ENCODE measurements at places on chromosomes 6 and 20.

DNA sequence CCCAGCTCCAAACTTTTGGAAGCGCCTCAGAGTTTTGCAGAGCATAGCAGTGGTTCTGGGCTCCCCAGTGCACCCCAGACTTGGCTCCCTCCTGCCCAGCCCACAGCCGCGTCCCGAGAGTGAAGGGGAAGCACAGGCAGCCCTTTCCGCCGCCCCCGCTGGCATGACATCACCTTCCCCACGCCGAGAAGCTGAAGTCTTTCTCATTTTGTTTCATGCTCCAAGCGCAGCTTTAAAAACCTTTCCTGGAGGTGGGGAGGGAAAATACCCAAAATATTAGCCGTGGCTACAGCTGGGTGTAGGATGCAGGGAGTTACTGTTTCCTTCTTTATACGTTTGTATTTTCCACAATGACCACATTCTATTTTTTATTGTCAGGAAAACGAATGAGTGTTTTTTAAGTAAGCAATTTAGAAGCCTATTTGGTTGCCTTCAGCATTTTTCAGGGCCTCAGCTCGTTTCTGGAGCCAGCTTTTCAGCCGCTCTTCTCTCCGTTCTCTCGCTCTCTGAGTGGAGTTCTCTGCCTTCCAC is 72.9 kb downstream of the SNX5 start:
- DNase-seq = peak; percentile 83

- peak; percentile 76 for DNase-seq
Measured at GRCh38 chr6:155171109-155171746, 92.6 kb upstream of the CLDN20 start.

DNA sequence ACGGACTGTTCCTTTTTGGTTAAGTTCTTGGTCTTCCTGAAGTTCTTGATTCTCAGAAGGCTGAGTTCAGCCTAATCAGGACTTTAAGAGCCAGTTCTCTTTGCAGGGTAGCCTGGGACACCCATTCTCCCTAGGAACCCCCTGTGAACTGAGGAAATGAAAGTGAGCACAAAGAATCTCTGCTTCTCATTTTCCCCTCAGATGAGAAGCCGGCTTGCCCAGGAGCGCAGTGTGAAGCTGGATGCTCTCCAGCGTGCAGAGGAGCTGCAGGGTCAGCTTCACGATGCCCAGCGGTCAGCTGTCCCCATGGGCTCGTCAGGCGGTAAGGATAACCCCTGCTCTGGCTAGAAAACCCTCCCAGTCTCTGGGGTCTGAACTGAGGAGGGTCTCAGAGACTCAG is 34.0 kb downstream of the CD164 start:
- no peak for DNase-seq

- no peak for DNase-seq
Measured at GRCh38 chr20:40343390-40343789, 345.6 kb downstream of the MAFB start.

- no peak for DNase-seq
Measured at GRCh38 chr6:14500809-14501208, 383.2 kb downstream of the CD83 start.

DNA sequence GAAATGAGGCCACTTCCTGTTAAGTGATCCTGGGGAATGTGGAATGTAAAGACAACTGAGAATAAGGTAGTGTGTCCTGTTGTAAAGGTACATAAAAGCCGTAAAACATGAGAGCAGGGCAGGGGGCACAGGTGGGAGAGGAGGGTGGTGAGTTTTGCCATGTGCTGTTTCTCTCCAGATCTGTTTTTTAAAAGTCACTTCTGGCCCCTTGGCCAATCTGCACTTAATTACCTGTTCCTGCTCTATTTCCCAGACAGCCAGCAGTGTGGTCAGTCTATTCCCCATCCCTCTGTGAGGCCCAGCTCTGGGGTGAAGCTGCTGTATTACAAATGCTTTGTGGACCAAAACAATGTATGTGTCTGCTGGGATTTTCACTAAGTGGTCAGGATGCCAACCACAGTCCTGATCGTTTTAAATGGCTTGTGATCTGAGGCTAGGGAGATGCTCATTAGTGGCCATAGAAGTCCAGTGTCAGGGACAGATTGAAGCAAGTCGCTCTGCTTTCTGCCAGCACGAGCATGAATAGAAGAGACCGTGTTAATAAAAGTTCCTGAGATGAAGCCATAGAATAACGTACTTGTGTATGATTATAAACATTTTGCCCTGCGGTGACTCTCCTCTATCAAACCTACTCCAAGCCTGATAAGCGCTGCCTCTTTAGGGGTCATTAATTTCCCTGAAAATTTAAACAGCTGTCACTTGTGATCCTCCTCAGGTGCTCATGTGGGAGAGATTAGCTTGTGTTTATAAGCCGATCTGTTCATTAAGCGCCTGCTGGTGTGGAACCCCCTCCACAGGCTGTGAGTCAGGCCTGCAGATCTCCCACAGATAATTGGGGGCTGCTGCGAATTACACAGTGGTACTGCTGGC is 111.8 kb upstream of the CENPW start:
- DNase-seq = no peak

DNA sequence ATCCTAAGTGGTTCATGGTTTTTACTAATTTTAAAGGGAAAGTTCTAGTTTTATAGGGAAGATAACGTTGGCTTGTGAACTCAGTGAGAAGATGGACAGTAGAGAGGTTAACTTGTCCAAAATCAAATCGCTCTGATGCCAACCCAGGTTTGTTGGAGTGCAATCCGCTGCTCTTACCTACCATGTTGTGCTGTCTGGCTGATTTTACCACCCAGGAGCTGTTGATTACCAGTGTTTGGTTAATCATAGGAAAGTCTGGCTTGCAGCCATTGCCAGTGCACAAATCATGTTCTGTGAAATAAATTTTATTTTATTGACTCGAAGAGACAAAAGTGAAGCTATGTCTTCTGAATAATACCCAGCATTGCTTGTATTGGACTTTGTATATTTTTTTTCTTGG is 92.4 kb downstream of the PLCB4 start:
- no peak for DNase-seq

GRCh38 chr6:4084444-4085331 is 5.8 kb upstream of the FAM217A start:
- DNase-seq = no peak

- DNase-seq = no peak
Measured at GRCh38 chr20:9402546-9402945, 111.8 kb upstream of the LAMP5 start.

- DNase-seq = no peak
Measured at GRCh38 chr20:64003960-64004725, 23.2 kb downstream of the PRPF6 start.

DNA sequence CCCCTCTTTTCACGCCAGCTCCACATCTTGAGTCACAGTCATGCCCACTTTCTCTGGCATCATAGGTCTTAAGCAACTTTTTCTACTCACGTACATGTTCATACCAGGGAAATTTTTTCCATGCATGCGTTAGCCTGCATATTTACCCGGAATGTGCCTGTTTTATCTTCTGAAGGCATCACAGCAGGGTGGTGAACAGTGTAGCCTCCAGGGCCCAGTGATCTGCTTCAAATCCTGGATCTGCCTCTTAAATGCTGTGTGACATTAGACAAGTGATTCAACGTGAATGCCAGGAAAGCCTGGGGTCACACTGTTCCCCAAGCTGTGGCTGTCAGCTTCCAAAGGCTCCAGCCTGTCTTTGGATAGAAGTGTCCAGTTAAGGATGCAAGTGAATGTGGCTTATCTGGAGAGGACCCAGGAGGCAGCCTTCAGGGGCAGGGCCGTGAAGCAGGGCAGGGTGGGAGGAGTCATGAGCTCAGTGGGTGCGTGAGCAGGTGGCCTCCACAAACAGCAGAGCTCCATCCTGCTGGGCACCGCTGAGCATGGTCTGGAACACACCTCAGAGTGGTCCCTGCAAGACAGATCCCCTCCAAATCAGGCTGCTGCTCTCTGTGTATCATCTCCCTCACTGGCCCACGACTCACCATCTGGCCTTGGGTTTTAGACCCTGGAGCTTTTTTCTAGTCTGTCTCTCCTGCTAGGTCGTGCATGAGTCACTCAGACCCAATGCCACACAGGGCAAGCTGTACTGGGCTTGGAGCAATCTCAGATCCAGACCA is 30.4 kb upstream of the CD93 start:
- no peak for DNase-seq

GRCh38 chr6:108877046-108877751 is 29.0 kb downstream of the ARMC2 start:
- no peak for DNase-seq

DNA sequence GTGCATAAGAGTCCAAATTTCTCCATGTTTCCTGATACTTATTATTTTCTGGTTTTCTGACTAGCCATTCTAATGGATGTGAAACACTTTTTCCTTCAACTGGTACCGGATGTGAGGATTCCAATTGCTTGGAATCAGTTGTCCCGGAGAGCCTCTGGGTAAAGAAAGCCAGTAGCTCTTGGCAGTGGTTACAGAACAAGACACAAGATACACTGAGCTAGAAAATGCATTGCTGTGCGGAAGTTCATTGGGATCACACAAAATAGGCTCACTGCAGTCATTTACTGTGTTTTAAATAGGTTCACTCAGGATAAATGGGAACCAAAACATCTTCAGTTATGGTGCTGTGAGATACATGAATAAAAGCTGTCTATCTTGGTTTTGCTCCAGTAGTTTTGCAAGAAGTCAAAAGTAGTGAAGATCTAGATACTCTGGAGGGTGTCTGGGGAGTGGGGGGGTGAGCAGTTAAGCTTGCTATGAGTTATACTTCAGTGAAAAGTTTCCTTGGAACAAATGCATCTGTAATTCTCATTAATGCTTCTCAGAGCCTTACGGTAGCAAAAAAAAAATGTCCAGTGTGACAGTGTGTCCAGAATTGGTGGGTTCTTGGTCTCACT is 54.4 kb upstream of the RNF182 start:
- DNase-seq = no peak

- DNase-seq = no peak
Measured at GRCh38 chr6:103715269-103715668, 1144.5 kb downstream of the HACE1 start.

- no peak for DNase-seq
Measured at GRCh38 chr6:45376310-45377042, 1.3 kb downstream of the SUPT3H start.

DNA sequence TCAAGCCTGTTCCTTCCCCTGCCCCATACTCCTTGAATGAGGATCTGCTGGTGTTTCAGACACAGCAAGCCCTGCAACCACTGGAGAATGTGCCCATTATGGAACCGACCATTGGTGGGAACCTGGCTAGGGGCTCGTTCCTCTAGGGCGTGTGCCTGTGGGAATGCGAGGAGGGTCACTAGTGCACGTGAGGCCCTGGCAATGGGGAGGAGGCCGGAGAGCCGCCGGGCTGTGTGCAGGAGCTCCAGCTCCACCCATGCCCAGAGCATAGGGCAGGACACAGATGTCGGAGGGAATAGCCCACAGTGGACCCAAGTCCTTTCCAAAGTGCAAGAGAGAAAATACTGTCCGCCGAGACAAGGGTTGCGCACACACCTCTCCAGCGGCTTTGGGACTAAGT is 99.3 kb downstream of the ERMARD start:
- DNase-seq = no peak

DNA sequence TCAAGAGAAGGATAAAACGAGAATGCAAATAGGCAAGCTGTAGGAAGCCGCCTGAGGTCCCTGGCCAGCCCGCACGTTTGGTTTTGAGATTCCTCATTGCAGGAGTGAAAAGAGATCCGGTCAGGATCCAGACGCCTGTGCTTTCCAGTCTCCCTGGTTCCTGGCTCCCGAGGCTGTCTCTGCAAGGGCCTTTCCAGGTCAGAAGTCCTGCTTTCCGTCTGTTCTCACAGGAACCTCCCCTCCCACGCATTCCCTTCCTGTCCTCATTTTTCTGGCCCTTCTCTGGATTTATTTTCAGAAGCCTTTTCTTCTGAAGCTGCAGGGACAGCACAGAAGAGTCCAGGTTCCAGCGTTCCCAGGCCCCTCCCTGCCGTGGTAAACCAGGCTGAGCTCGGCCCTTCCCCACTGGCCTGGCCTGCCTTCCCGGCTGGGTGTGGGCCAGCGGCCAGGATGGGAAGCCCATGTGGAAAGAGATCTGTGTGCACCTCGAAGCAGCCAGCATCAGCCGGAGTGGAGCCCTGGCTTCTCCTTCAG is 54.0 kb downstream of the TMEM242 start:
- no peak for DNase-seq

DNA sequence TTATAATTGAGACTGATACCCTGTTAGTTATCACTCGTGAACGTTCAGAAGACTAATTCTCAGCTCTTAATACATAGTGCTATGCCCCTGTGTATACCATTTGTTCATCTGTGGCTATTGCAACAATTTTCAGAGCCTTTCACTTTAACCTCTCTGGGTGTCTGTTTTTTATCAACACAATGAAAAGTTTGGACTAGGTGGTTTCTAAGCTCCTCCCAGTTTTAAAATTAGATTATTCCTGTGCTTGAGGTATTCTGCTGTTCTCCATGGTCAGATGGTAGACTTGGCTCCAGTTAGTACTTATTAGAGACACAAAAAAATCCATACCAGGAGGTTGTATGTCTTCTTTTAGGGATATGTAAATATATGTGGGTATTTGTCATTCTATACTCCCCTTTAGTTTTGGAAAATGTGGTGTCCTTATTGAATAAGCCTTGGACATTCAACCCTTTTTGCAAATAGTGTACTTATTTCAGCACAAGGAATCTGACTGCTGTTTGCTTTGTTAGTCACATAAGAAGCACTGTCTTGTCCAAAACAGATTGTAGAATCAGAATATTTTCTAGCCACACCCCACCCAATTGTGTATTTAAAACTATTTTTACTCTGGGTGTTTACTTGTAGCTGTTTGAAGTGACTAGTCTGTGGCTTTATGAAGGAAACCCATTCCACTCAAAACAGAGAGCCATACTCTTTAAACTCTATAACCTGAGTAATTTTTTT is 2.0 kb upstream of the COL10A1 start:
- DNase-seq = no peak

DNA sequence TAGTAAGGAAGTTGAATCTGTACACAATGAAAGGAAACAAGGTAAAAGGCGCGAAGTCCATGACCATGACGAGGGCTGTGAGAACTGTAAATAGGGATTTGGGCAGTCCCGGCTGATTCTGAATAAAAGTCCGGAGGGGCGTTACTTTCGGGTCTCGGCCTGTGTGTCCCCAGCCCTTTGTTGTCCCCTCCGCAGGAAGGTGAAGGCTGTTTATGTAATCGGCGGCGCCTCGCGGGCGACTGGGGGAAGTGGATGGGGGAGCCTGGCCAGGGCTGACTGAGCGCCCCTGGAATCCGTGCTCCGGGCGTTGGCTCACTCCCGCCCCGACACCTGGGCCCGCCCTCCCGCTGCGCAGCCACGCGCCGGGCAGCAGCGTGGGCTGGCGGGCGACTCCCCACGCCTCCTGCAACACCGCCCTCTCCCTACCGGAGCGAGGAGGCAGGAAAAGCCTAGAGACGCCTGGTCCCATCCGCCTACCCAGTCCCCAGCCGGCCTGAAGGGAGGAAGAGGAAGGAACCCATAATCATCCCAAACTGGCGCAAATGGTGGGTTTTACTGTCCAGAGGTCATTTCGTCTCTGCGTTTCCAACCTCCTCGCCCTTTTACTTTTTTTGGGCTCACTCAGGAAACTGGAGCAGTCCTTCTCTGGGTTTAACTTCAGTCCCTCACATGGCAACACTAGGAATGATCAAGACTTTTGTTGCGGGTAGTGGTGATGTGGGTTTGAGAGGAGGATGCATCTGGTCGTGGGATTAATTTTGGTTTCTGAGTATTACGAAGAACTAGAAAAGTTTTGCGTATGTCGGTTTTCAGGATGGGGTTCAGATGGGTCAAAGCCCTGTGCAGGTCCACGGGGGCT is 12.1 kb downstream of the TRIM31 start:
- DNase-seq = peak; percentile 17

All from activated naive CD8-positive, alpha-beta T cell treated with anti-CD3 and anti-CD28 coated beads, Interleukin-2, amount 50 U/mL, for 24 hours (primary cell).